ENCODE measurements at places on chromosomes 5 and 9.

GRCh38 chr5:85345818-85346217 is 961.1 kb upstream of the EDIL3 start:
- no peak for DNase-seq

DNA sequence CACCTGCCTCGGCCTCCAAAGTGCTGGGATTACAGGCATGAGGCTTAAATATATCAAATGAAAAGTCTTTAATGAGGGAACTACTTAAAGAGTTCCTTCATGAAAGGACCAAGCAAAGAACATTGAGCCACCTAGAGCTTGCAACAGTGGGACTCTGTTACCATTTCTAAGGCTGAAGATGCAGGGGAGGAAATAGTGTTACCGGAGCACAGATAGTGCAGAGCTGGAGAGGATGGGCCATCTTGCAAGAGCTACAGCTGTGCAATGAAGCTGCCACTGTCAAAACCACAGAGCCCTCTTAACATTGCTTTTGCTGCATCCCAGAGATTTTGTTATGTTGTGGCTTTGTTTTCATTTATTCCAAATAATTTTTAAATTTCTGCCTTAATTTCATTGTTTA is 77.1 kb upstream of the NAA35 start:
- DNase-seq = no peak

DNA sequence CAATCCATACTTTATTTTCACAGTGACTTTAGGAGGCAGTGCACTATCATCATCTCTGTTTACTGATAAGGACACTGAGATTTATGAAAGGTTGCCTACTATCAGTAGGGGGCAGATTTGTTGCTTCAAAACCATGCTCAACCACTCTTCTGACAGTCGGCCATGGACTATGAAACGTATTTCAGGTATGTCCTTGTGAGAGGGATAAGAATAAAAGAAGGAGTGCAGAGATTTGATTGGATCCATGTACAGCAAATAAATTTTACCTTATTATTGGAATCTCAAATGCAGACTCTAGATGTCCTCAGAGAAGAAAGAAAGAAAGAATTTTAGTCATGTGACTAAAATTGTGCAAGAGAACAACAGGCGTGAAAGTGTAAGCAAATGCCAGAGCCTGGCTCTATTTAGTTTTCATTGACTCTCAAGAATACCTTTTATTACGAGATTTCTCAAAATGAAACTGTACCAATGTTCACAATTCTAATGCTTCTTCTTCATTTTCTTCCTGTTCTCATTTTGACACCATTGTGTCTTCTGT is 296.6 kb upstream of the RASA1 start:
- no peak for DNase-seq

GRCh38 chr9:89473762-89474469 is 24.0 kb downstream of the SEMA4D start:
- no peak for DNase-seq

GRCh38 chr5:61624553-61625136 is 292.6 kb downstream of the ZSWIM6 start:
- DNase-seq = no peak

- DNase-seq = no peak
Observed at GRCh38 chr5:40746703-40747102, 9.1 kb downstream of the TTC33 start.

DNA sequence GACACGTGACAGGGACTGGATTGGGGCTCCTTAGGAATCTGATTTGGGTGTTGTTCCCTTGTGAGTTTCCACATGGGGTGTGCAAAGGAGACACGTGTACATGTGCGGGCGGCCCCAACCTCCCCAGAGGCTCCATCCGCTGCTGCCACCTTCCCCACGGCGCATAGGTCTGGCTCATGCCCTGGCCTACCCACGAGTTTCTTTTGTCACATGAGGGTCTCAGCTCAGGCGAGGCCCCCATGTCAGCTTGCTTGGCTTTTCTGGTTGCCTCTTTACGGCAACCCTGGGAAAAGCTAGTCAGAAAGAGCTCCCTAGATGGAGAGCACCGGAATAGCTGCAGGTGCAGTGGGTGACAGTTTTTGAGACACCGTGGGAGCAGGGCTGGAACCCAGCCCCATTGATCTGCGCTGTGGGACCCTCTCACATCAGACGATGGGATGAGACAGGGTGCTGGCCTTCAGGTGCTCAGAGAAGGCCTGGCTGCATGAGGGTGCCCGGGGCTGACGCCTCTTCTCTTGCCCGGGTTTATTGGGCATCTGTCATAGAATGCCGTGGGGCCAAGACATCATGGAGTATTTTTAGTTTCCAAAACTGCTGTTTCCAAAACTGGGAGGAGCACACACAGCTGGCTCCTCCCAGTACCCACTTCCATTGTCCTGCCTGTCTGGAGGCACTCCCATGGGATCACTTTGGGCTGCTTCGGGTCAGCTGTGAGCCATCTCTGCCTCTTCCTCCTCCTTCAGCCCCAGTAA is 107.8 kb downstream of the WNK2 start:
- no peak for DNase-seq

DNA sequence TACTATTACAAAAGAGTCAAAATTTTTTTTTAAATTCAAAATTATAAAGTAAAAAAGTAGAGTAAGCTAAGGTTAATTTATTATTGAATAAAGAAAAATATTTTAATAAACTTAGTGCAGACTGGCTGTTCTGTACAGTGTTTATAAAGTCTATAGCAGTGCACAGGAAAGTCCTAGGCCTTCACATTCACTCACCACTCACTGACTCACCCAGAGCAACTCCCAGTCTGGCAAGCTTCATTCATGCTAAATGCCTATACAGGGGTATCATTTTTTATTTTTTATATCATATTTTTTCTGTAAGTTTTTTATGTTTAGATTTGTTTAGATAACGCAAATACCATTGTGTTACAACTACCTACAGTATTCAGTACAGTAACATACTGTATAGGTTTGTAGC is 700.7 kb upstream of the GRAMD2B start:
- DNase-seq = no peak

- peak; percentile 73 for DNase-seq
Observed at GRCh38 chr5:170225326-170226128, 7.3 kb upstream of the C5orf58 start.

GRCh38 chr9:126945682-126946081 is 31.1 kb downstream of the RALGPS1 start:
- DNase-seq = no peak

GRCh38 chr5:79025054-79025472 is 40.0 kb upstream of the ARSB start:
- peak; percentile 81 for DNase-seq

- DNase-seq = no peak
Observed at GRCh38 chr5:95760273-95761191, 29.4 kb downstream of the RHOBTB3 start.

GRCh38 chr9:101586651-101587050 is 8.1 kb downstream of the PPP3R2 start:
- no peak for DNase-seq

DNA sequence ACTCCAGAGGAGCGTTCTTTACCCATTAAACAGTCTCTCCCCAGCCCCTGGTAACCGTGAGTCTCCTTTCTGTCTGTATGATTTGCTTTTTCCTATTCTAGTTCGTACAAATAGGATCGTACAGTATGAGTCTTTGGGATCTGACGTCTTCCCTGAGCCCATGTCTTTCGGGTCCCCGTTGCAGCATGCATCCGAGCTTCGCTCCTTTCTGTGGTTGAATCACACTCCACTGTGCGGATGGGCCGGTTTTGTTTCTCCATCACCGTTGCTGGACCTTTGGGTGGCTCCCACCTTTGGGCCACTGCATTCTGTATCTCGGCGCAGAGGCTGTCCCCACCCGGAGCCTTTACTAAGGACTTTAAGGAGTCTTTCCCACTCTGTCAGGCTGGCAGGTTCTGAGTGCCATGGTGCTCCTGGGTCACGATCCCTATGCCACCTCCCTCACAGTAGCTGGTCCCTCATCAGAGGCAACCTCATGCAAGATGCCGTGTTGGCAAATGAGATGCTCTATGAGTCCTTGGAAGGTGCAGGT is 145.7 kb upstream of the COL5A1 start:
- DNase-seq = no peak

- DNase-seq = no peak
Observed at GRCh38 chr5:127602896-127603844, 45.7 kb upstream of the CTXN3 start.

DNA sequence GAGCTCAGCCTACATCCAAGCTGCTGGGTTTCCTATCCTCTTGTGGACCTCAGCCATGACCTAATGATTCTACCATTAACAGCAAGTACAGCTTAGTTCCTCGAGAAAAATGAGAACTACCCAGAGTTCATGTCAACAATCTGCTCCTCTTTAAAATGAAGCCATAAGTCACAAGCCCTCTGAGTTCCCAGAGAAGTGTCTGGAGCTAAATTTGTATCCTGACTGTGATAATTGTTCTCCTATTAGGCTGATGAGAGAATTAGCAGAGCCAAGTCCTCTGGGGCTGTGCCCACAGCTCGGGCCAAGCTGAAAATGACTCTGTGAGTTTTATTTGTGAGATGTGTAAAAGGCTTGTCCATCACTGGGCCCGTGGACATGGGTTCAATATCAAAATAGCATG is 145.1 kb upstream of the SMIM23 start:
- no peak for DNase-seq

DNA sequence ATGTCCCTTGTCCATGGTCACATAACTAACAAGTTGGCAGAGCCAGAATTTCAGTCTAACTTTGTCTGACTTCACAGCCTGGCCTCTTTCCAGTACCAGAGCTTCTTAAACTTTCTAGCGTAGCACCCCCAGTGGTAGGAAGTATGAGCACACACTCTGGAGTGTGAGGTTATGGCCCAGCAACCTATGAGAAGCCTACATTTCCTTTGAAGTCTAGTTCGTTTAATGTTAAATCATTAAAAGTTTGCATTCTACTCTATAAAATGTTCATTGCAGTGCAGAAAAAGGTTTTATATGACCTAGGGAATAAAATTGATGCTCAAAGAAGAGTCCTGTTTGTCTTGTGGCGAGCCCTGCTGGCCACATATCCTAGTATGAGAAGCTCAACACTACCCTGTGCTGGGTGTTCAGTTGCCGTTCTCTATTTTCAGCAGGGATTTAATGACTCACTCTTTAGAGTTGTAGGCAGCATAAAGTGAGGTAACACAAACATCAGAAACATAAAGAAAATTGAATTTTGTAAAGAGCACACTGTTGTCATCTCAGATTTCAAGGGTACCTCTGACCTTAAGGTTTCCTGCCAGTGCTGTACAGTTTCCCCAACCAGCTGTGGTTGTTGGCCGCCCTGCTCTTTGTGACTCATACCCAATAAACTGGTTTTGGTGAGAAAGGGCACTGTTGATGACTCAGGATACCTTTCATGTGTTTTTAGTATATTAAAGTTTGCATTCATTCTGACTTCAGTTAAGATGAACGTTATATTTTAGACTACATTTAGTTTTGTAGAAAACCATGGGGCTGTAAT is 14.3 kb downstream of the MCCC2 start:
- no peak for DNase-seq

- DNase-seq = no peak
Observed at GRCh38 chr9:35903049-35903448, 3.0 kb upstream of the HRCT1 start.

- DNase-seq = no peak
Observed at GRCh38 chr9:104028827-104029226, 65.3 kb upstream of the SMC2 start.

DNA sequence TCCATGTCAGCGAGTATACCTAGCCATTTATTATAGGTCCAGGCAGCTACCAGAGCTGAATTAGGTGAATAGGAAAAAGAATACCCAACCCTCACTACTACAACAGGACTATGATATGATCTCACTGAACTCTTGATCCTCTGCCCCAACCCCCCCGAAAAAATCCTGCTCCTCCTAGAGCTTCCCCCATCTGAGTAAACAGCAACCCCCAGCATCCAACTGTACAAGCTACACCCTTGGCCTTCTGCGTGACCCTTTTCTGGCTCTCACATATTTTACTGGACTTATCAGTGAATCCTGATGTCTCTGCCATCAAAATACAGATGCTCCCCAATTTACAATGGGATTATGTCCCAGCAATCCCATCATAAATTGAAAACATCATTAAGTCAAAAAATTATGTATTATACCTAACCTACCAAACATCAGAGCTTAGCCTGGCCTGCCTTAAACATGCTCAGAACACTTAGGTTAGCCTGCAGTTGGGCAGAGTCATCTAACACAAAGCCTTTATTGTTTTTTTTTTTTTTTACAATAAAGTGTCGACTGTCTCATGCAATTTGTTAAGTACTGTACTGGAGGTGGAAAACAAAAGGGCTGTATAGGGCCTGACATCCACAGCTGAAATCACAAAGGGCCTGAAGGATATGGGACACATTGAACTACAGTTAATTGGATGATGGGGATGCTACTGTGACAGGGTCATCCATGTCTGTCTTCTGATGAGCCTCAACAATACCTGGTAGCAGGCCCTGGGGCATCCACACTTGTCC is 128.9 kb upstream of the ERCC6L2 start:
- DNase-seq = no peak

GRCh38 chr9:99377790-99378775 is 156.0 kb downstream of the SEC61B start:
- DNase-seq = no peak

- no peak for DNase-seq
Observed at GRCh38 chr5:6083311-6083978, 294.9 kb downstream of the MED10 start.

DNA sequence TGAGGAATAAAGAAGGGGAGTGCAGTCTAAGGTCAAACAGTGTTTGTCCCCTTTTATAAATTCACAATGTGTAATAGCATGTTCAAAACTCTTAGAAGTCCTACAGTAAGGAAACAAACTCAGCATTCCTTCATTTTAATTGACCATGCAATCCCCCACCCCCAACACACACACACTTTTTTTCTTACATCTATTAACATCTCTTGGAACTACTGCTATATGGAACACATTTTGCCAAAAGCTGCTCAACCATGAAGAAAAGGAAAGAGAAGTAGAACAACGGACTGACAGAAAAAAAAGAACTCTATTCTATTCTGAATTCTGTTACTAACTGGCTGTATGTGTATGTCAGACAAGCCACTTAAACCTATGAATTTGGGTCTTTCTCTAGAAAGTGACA is 2.8 kb upstream of the CTNNAL1 start:
- no peak for DNase-seq

DNA sequence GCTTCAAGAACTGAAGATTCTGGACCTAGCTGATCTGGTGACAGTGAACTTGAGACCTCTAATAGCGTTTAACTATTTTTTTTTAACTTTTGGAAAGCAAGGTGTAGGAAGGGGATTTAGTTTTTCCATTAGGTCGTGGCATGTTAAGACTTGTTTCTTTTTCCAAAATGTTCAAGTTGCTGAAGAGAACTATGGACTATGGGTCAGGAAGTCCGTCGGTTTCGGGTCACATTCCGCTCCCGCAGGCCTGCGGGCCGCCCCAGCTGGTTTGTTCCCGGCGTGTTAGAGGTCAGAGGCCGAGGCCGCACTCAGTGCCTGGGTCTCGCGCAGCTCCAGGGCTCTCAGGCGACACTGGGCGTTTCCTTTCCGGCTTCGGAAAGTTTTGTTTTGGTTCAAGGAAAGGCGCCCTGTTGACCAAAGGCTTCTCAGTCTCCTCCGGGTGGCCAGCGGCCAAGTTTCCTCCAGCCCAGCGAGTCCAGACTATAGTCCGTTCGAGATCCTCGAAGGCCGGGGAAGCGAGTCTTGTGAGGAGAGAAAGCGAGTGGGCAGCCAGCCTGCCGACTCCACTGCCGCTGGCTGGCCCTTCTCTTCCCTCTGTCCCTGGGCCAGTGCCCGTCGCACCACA is 586 bp upstream of the FCHO2 start:
- no peak for DNase-seq

GRCh38 chr5:109479260-109479860 is 69.6 kb upstream of the PJA2 start:
- DNase-seq = no peak
